NCI-H1436 (cell line): ENCODE measurements at places on chromosomes 1 and 21.

DNA sequence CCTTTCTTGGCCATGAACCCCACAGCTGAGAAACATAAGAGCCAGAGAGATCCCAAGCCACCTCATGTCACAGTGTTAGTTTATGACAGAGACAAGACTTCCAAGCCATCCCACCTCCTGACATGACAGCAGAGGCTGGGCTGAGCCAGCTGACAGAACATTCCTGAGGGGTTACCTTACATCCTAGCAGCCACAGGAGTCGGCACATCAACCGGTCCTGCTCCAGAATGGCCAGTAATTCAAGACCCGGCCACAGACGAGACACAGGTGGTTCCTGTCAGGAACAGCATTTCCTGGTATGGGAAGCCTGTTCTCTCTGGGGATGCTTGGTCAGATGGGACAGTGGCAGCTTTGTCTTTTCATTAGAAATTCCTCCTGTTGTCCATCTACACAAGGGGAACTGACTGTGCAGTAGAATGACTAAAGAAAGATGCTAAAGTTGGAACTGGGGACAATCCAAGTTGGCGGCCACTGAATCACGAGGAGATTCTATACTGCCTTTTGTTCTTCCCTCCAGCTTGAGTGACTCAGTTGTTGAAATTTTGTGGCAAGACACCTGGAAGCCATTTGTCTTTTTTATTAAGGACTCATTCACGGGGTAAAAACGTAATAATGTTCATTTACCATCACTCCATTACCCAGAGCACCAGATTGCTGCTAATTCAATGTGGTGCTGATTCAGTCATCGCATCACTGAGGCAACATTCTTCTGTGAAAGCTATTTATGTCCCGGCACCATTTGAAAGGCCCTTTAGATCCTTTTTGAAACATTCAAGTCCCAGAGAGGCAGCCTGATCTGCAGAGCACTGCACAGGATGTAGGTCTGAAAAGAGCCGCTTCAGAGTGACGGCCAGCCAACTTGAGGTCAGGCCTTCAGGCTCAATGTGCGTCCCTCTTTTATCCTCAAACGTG lies 37.2 kb upstream of the NPL start:
- DNase-seq: no peak

DNA sequence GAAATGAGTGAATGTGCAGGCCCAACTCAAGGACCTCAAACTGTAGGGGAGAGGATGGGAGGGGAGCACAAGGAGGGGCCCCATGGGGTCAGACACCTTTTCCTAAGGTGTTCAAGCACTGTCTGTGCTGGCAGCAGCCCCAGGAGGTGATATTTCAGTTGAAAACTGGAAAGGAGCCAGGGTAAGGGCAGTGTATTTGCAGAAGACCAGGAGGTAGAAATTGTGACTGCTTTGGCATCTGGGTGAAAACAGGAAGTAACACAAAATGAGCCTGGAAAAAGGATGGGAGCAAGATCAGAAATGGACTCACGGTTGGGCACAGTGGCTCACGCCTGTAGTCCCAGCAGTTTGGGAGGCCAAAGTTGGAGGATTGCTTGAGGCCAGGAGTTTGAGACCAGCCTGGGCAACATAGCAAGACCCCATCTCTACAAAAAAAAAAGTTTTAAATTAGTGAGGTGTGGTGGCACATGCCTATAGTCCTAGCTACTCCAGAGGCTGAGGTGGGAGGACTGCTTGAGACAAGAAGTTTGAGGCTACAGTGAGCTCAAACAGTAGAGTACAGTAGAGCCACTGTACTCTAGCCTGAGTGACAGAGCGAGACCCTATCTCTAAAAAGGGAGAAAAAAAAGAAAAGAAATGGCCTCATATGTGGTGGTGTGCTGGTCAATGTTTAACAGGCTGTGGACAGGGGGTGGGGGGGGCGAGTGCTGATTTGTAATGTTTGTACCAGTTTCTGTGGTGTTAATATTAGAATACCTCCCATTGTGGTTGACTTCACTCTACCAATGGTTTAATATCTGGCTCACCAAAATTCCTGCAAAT lies 76.2 kb upstream of the ANGPTL1 start:
- no peak for DNase-seq

- no peak for DNase-seq
Observed at GRCh38 chr1:40257313-40257687, 736 bp upstream of the ZMPSTE24 start.

GRCh38 chr1:177779166-177779965 lies 190.5 kb downstream of the SEC16B start:
- no peak for DNase-seq

- DNase-seq: no peak
Observed at GRCh38 chr21:40829791-40830190, 17.2 kb downstream of the DSCAM start.

- DNase-seq: peak; percentile 16
Observed at GRCh38 chr1:32413507-32414185, 19.4 kb upstream of the BSDC1 start.

DNA sequence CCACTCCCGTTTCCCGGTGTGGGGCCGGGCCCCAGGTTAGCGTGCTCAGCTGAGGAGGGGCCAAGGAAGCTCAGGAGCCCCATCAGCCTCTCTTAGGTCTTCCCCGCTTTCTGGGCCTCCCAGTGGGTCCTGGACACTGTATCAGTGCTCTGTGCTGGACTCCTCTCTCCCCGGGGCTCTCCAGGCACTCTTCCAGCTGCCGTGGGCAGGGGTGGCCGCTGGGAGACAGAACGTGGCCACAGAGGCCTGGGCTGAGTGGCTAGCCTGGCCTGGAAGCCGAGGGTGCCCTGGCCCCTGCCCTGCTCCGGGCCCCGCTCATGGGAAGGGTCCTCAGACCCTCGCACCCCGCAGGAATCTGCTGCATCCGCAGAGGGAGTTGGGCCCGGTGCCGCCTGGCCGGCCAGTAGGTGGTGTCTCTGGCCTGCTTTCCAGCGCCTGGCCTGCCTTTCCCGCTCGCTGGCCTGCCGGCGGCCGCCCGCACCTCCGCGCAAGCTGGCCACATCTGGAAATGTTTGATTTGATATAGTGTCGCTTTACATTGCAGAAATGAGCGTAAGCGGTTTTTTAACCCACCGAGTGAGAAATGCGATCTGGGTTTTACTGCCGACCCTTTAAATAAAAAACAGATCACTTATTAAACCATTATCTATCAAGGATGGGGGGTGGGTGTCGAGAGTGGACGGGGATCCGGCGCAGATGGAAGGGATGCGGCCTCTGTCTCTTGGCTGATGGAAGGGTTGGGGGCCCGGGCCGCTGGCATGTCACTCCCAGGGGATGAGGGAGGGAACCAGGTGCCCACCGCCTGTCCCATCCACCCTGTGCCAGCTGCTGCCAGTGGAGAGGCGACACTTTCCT lies 74.4 kb upstream of the TTC34 start:
- DNase-seq: no peak

GRCh38 chr1:163472651-163473248 lies 151.0 kb downstream of the NUF2 start:
- DNase-seq: no peak

DNA sequence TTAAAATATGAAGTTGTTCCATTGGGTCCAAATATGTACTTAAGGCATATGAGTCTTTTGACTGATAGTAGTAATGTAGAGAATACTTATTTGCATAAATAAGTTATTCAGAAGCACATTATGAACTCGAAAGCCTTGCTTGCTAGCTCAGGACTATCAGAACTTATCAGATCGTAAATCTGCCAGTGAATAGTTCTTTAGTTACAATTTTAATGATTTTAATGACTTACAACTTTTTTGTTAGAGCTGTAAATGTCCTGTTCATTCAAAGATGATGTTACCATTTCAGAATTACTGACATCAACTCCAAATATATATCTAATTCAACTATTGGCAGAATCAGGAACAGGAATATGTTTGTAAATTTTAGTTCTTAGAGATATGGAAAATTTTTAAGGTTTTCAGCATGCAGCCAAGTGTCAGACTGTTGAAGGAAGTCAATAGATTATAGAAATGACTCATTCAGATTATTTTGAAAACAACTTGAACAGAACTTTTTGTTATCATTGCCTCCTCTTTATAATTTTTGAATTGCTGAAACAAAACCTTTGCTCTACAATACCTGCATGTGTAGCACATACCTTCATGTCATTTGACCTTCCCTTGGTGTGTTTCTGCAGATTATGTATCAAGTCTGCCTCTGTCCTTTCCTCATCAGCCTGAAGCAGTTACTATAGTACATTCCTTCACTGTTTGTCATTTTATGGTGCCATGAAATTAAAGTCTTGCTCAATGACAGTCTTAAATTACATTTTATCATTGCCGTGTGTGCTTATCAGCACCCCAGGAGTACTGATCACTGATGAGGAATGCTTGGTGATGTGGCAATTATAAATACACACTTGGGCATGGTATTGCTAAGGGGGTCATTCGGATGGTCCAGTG lies 44.9 kb downstream of the LRRC8D start:
- no peak for DNase-seq

DNA sequence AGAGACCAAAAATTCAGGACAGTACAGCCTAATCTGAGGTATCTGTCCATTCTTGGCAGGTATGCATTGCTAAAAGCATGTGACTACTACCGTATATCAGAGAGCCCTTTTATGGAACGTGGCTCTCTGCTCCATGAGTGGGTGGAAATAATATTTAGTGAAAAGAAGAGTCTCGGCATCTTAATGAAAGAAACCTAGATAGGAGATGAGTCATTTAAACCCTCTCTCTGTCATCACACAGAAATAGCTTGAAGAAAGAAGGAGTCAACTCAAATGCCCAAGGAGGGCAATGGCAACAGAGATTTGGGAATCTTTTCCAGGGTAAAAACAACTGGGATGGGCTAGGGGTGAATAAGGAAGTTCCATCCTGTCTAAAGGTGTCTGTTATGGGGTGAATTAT lies 528.2 kb downstream of the SMYD3 start:
- DNase-seq: no peak

DNA sequence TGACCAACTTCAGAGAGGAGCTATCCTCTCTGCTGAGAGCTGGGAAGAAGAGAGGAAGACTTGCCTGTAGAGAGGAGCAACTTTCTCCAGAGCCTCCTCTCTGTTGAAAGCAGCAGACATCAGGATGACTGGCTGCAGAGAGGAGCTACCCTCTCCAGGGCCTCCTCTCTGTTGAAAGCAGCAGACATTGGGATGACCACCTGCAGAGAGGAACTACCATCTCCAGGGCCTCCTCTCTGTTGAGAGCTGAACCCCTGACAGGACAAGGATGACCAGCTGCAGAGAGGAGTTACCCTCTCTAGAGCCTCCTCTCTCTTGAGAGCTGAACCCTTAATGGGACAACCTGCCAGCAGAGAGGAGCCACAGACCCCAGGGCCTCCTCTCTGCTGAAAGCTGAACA lies 83.0 kb upstream of the GJB5 start:
- DNase-seq: no peak

DNA sequence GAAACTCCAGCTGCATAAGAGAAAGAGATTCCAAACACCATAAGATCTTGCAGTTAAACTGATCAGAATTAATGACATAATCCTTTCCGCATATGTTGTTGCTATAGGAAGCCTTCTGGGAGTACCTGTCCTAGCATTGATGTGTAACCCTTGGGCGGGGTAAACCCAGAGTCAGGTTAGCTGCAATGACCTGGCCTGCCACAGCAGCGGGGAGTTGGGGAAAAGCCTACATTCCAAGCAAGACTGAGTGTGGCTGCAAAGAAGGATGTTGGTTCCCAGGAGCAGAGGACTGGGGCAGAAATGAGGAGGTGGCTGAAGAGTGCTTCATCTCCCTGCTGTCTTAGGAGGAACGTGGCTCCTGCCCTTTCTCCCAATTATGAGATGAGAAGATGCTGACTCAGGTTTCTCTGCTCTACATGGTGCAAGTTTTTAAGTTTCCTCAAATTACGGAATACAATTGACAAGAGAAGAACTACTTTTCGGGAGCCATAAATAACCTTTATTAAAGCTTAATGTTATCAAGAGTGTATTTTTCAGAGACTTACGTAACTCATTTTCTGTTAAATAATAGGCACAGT lies 142.1 kb downstream of the RYR2 start:
- DNase-seq: no peak

DNA sequence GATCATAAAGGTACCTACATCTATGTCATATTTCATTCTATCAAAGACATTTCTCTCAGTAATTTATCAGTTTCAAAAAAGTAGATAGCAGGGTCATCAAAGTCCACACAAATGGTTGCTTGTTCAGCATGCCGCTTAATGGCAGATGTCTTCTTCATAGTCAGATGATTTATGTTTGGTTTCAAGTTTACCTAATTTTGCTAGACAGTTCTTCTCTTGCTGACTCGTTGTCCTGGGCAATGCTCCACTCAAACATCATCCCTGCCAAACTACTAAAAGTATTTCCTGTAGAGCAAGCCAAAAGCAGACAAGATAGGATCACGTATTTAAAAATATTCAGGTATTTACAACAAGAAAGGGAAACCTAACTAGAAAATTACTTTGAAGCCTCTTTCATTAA lies 13.6 kb downstream of the NUP210L start:
- no peak for DNase-seq
